Natural killer cell treated with Interleukin-12 subunit alpha and Interleukin-12 subunit beta and Interleukin-15 and Interleukin-18, amount 100 ng/mL, for 72 hours (primary cell): ENCODE measurements at places on chromosomes 1 and 21. TPM values are rescaled to one million over a fixed set of nuclear protein-coding genes. Genes with fewer than 3 reads are reported as not detected.

DNA sequence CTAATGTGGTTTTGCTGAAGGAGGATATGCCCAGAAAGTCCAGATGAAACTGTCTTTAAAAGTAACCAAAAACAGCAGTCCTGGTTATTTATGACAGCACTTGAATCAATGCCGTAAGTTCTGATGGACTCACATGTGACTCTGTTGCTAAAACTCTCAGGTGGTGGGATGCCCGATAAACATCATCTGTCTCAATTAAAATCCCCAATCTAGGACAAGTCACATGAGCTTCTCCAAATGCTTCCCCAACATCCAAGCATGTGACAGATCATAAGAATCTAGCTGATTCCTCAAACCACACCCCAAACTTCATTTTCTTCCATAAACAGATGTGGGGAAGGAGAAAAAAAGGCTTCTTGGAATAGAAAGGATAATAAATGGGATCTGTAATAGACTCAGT lies 786 bp upstream of the CTSK start:
- DNase-seq = no peak

DNA sequence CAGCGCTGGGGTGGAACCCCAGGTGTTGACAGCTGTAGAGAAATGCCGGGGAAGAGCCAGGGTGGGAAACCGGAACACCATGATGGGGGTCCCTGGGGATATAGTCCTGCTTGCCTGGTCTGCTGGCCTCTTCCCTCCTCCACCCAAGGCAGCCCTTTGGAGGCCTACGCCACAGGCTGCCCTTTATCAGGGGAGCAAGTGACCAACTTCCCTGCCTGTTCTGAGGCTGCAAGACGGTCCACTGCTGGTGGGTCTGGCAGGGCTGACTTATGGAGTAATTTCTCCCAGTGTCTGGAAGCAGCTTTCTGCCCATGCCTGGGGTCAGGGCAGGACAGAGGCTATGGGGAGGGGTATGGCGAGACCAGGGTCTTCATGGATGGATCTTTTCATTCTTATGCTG lies 50.8 kb upstream of the EDN2 start:
- DNase-seq = no peak

DNA sequence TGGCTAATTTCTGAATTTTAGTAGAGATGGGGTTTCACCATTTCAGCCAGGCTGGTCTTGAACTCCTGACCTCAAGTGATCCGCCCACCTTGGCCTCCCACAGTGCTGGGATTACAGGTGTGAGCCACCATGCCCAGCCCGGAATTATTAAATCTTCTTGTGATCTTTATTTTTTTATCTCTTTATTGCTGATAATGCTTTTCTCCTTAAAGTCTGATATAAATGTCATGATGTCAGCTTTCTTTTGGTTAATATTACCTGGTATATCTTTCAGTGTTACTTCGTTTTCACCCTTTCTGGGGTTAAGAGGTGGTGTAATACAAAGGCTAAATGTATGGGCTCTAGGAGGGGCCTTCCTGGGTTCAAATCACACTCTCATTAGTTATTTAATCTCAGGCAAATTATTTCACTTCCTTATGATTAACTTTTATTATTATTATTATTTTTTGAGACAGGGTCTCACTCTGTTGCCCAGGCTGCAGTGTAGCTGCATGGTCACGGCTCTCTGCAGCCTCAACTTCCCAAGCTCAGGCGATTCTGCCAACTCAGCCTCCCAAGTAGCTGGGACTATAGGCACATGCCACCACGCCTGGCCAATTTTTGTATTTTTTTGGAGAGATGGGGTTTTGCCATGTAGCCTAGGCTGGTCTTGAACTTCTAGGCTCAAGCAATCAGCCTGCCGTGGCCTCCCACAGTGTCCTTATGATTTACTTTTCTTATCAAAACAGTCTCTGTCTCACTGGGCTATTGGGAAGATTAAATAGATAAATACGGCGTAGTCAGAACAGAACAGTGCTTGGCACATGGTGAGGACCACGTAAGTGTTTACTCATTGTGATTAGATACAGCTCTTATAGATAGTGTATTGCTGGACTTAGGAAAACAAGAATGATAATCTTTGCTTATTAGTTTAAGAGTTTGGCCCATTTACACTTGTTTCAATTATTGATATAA lies 216.5 kb downstream of the URB2 start:
- DNase-seq = no peak

GRCh38 chr1:50424045-50424883 lies 1.0 kb upstream of the DMRTA2 start:
- DNase-seq = no peak

- DNase-seq = no peak
Observed at GRCh38 chr1:230222678-230223077, 155.6 kb downstream of the GALNT2 start.

DNA sequence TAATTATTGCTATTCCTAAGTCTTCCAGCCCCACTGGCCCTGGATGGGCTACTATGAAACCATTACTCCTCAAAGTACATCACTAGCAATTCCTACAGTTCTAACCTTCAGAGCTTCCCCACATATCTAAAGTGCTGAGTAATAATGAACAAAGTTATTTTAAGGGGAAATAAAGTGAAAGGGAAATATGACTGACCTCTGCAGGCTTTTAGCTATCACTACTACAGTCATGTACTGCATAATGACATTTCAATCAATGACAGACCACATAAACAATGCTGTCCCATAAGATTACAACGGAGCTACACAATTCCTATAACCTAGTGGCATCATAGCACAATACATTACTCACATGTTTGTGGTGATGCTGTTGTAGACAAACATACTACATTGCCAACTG lies 32.5 kb upstream of the ASPM start:
- DNase-seq = no peak

ITLN2 gene
- total RNA-seq = not detected

GRCh38 chr21:14762734-14763694 lies 216.9 kb upstream of the SAMSN1 start:
- no peak for DNase-seq
